ENCODE measurements at places on chromosomes 11 and 22.

- peak; percentile 78 for DNase-seq
Measured at GRCh38 chr11:8227156-8228152, 36.2 kb downstream of the LMO1 start.

GRCh38 chr11:13287036-13287435 lies 9.4 kb downstream of the BMAL1 start:
- DNase-seq: no peak

GRCh38 chr22:40606306-40606705 lies 30.2 kb downstream of the MRTFA start:
- DNase-seq: no peak

- DNase-seq: no peak
Measured at GRCh38 chr11:134498326-134499139, 86.5 kb upstream of the B3GAT1 start.

DNA sequence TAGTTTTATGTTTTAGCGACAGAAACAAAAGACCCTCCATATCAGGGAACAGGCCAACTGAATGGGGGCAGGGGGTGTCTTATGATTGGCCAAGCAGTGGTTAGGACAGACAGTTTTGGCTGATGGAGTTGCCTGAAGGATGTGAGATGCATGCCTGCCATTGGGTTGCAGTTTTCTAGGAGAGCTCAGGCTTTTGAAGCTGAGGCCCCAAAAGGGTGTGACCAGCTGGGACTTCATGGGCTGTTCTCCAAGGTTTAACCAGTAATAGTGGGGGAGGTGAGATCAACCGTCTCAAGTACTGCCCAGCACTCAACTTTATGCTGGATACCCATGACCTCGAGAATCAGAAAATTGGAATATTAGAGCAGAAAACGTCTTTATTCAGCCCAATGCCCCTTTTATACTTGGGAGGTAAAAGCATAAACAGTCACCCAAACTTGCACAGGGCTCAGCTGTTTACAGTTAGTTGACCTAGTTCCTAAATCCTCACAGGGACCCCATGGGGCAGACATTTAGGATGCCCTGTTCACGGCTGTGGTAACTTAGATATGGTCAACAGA lies 13.5 kb downstream of the DTX4 start:
- no peak for DNase-seq

GRCh38 chr11:107799218-107799859 lies 59.2 kb downstream of the SLC35F2 start:
- DNase-seq: peak; percentile 73

DNA sequence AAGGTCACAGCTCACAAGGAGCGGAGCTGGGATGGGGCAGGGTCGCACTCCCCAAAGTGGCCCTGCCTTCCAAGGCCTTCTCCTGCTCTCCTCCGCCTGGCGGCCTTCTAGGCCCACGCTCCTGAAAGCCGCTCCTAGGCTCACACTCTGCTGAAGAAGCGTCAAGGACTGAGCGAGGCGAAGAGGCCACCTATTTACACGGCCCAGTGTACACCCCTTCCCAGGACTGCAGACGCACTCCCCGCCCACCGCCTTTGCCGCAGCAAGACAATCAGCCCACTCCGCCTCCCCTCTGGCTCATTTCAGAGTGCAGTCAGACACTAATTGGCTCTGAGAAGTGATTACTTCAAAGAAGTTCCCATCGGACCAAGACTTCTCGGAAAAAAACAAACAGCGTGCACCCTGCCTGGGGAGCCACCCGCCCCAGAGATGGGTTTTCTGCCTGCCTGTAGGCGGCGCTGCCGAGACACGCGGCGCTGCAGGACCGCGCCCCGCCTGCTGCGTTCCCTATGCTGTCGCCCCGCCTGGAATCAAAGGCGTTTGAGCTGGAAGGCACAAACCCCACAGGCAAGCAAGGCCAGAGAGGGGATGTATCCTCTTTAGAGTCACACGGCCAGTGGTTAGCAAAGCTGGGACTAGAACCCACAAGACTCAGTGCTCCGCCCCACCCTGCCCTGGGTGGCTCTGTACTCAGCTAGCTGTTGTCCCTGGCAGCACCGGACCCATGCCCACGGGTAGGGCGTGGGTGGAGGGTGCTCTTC lies 414.8 kb downstream of the BUD13 start:
- no peak for DNase-seq

GRCh38 chr22:50485221-50486131 lies 1.2 kb upstream of the MIOX start:
- DNase-seq: peak; percentile 48

GRCh38 chr11:24886880-24887619 lies 390.2 kb downstream of the LUZP2 start:
- DNase-seq: no peak

DNA sequence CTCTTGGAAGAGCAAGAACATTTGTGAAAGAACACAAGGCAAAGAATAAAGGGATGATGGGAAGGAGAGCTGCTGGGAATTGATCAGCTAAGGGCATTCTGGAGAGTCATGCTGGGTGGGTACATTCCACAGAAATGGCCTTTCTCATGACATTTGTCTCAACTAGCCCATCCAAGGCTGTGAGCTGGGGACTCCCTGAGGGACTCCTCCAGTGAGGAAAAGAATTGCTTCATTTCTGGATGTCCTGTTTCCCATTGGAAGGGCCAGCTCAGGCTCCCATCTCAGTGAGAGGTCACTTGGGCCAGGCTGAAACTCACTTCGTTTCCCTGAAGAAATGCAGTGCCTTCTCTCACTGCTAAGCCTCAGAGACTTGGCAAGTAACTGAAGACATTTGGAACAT lies 106.8 kb downstream of the CD44 start:
- no peak for DNase-seq

DNA sequence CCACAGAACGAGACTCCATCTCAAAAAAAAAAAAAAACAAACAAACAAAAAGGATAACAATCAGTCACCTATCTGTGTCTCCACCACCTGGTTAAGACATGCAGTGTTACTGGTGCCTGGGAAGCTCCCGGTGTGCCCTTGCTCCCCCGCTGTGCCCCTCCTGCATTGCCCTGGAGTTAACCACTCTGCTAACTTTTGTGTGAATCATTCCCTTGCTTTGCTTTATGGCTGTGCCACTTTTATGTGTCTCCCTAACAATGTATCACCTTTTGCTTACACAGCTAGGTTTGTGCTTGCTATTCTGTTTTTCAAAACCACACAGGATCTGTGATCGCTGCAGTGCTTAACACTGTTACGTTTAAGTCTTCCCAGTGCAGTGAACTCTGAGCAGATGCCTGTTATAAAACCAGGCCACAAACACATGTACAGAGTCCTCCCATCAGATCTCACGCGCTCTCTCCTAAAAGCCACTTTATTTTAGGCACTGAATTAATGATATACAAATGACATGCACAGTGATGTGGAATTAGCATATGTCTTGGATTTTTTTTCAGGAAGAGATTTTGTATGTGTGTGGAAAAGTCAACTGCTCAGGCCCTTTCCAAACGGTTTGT lies 69.9 kb downstream of the BUD13 start:
- DNase-seq: peak; percentile 48

- DNase-seq: no peak
Measured at GRCh38 chr22:43996981-43997265, 27.2 kb upstream of the PARVB start.

DNA sequence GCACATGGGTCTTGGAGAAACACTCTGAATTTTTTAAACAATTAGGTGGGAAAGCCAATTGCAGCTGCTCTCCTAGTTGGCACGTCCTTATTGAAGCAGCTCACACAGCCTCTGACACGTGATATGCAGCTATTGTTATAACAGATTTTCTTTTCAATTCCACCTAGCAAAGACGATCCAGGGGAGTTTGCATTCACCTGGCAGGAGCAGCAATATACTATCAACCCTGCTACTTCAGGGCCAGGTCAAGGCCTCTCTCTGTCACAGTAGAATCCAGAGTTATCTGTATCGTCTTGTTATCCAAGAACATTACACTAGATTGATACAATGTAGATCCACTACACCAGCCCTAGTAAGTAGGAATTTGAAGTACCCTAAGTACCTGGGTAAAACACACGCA lies 8.3 kb downstream of the KRTAP5-11 start:
- DNase-seq: no peak

- no peak for DNase-seq
Measured at GRCh38 chr11:61147271-61147670, 14.0 kb downstream of the VPS37C start.

DNA sequence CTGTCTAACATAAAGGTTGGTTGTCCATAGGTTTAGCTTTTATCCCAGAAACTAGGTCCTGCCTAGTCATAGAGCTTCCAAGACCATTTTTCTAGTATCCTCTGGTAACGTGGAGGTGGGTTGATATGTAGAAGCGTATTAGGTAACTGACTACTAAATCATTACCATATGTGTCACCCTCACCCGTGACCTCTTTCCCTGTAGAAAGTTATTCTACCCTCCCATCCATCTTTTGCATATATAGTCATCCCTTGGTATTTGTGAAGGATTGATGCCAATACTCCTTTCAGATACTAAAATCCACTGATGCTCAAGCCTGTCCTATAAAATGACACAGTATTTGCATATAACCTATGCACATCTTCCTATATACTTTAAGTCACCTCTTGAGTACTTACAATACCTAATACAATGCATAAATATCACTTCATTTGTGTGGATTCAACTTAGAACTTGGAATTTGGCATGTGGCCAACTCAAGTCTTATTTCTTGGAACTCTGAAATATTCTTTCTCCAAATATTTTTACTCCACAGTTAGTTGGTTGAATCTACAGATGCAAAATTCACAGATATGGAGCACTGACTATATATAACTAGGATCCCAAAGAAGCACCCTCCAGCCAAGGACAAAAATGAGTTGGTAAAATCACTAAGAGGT lies 497.0 kb upstream of the TENM4 start:
- DNase-seq: peak; percentile 5

- no peak for DNase-seq
Measured at GRCh38 chr22:31211482-31211861, 626 bp upstream of the LIMK2 start.

- peak; percentile 73 for DNase-seq
Measured at GRCh38 chr11:94895451-94895850, 77.9 kb downstream of the CWC15 start.

DNA sequence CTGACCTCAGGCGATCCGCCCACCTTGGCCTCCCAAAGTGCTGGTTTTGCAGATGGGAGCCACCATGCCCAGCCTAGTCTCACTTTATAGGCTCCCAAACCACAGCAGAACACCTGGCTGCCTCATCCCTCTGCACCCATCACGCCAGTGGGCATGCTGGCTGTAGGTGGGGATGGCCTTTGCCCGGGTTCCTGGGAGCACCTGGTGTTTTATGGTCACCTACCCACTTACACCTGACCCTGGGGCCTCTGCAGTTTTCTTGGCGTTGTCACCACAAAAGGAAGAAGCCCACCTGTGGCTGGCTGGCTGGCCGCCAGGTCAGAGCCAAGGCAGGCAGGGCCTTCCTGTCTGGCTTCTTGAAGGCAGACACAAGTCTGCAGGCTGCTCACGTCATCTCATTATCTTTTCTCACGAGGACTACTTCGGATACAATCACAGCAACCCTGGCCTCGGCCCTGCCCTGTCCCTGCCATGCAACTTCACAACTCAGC lies 8.2 kb downstream of the RRP7A start:
- DNase-seq: no peak

DNA sequence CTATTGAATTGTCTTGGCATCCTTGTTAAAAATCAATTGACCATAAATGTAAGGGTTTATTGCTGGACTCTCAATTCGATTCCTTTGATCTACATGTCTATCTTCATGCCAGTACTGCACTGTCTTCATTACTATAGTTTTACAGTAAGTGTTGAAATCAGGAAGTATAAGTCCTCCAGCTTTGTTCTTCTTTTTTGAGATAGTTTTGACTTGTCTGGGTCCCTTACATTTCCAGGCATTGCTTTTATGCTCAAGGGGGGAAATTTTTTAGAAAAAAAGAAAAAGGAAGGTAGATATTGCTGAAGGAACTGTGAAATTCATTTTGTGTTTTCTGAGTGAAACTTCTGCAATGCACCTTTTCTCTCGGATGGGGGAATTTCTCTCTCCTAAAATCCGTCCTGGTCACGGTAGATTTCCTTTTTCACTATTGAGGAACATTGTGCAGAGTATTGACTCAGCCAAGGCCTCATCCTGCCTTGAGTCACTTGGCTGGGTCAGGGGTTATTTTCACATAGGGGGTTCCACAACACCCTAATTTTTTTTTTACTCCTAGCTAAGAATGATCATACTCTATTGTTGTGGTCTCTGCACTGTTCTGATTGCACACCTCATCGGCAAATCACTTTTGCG lies 2.8 kb upstream of the ACER3 start:
- DNase-seq: no peak

GRCh38 chr11:94738746-94739145 lies 29.4 kb upstream of the AMOTL1 start:
- DNase-seq: no peak

Measured in kidney tubule cell (primary cell).